CD14-positive monocyte (primary cell): ENCODE measurements at places on chromosomes 13 and 19. TPM values are rescaled to one million over a fixed set of nuclear protein-coding genes. Genes with fewer than 3 reads are reported as not detected.

RFPL4AL1 gene
- polyA plus RNA-seq, result 1.3 TPM

- H3K27me3 ChIP-seq, result no peaks in the 10 kb centered on the region
- no peak for DNase-seq
- peaks cover 5% of the 10 kb centered on the region for H3K4me1 ChIP-seq
Observed at GRCh38 chr13:98450026-98450425, 126.9 kb downstream of the STK24 start.

DNA sequence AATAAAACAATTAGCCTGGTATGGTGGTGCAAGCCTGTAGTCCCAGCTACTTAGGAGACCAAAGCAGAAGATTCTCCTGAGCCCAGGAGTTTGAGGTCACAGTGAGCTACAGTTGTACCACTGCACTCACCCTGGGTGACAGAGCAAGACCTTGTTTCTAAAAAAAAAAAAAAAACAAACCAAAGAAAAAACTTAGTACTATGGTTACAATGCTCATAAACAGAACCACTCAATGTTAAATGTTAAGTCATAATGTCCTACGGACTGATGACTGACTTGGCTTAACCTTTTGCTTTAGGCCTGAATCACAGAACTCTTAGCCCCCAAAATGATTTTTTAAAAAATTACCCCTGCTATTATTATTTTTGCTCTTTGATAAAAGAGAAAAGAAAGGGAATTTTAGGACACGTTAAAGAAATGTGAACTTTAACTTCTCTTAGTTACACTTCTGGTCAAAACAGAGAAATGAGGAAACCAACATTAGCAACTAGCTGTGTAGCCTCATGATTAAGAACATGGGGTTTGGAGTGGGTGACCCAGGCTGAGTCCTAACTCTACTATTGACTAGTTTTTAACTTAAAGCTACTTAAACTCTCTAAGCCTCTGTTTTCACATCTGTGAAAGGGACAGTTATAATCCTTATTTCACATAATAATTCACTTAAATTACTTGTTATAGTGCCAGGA is 13.7 kb upstream of the ELF1 start:
- H3K27me3 ChIP-seq, result no peaks in the 10 kb centered on the region
- DNase-seq, result peak; percentile 68
- H3K36me3 ChIP-seq, result no peaks in the 10 kb centered on the region
- peak overlapping the region; percentile 81 for H3K27ac ChIP-seq

GRCh38 chr19:2252797-2253105 is 3.5 kb downstream of the JSRP1 start:
- DNase-seq, result no peak
- peaks cover 42% of the 10 kb centered on the region for H3K4me1 ChIP-seq
- H3K4me3 ChIP-seq, result no peak overlapping the region
- H3K27ac ChIP-seq, result no peak overlapping the region

DNA sequence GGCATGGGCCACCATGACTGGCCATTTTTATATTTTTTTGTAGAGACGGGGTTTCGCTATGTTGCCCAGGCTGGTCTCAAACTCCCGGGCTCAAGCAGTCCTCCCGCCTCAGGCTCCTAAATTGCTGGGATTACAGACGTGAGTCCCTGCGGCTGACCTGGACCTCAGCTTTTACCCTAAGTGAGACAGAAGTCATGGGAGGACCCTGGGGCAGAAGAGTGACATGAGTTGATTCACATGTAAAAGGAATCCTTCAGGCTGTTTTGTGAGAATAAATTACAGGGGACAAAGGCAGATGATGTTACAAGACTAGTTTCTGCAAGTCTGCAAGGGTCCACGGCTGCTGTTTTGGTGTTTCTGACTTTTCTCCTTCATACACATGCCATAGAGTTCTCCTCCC is 2.6 kb upstream of the BCAM start:
- peaks cover 3% of the 10 kb centered on the region for H3K27me3 ChIP-seq
- H3K4me3 ChIP-seq, result no peak overlapping the region
- H3K4me1 ChIP-seq, result peaks cover 10% of the 10 kb centered on the region
- DNase-seq, result no peak
- no peaks in the 10 kb centered on the region for H3K36me3 ChIP-seq

ZNF700 gene
- 4.1 and 18.3 TPM in 2 replicates for polyA plus RNA-seq

- H3K36me3 ChIP-seq, result peaks cover 51% of the 10 kb centered on the region
- H3K4me1 ChIP-seq, result peaks cover 20% of the 10 kb centered on the region
- peak; percentile 53 for DNase-seq
- no peak overlapping the region for H3K4me3 ChIP-seq
Observed at GRCh38 chr19:38729653-38730469, 14.4 kb downstream of the CAPN12 start.
